GM12892 (cell line): ENCODE measurements at places on chromosomes 7 and 10.

DNA sequence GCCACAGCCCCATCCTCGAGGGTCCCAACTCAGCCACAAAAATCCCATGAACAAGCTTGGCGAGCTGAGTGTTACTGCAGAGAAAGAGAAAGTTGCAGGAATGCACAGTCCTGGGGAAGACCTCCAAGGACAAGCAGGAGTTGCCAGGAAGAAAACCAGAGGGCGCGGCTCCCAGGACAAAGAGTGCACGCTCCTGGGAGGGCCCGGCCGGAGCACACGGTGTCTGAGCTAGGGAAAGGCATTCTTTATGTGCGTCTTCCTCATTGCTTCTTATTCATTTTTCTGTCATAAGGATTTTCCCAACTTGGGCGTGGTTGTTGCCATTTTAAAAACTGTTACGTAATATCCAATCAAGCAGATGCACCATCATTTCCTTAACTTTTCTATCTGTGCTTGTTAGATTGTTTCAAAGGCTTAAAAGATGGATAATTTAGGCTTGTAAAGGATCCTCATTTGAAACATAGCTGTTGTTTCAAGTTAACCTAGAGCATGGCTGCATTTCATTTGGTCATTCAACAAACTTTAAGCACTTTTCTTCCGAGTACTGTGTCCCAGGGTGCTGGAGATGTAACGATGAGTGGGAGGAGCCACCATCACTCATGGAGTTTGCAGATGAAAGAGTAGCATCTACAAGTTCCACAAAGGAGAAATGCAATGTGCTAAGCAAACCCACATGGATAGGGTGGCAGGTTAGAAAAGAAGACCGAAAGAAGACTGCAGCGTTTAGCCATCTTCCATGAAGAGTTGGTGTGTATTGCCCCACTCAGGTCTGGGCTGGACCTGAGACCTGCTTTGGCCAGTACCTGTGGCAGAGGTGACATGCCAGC is 5.6 kb upstream of the CNPY1 start:
- no peak for DNase-seq

GRCh38 chr7:142478479-142479220 is 220.8 kb upstream of the PRSS58 start:
- no peak for DNase-seq

GRCh38 chr7:151402029-151402835 is 7.6 kb downstream of the WDR86 start:
- no peak for DNase-seq

- no peak for DNase-seq
Measured at GRCh38 chr7:44145479-44145968, 4.4 kb upstream of the MYL7 start.

DNA sequence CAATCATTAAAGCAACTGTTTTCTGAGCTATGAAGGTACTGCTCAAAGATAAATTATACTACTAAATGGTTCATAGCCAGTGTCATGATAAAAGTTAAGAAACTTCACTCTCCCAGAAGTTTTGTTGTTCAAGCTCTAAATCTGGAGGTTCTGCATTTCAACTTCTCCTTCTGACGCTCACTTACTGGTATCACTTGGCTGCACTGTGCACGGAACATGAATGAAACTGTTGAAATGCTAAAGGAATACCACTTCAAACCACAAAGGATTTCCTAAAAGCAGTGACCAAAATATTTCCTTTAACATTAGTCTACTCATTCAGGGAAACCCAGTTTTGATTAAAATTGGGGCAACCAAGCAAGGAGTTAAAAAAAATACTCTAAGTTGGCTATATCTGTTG is 93.6 kb downstream of the UBE2H start:
- no peak for DNase-seq

DNA sequence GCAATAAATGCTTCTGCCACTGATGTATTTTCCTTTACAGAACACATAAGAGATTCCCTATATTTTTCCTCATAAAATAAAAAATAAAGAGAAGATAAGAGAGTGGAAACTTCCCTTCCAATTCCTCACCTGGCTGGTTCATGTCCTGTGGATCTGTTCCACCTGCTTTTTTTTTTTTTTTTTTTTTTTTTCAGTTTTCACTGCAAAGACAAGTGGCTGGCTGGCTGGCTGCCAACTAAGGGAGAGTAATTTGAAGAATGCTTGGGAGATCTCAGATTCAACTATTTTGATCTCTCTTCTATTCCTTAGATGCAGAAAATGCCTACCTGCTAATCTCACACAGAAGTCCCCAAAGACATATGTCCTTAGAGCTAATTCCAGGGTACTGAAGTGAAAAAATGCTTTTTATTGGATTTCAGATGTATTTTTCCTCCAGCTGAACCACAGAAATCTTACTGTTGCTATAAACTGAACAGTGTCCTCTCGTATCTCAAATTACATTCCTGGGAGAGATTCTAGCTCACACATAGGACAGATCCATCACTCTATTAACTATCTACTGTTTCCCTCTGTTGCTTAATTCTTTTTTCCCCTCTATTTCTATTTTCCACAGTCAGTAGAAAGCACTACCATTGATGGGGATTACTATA is 120.8 kb downstream of the NRCAM start:
- DNase-seq, result no peak

DNA sequence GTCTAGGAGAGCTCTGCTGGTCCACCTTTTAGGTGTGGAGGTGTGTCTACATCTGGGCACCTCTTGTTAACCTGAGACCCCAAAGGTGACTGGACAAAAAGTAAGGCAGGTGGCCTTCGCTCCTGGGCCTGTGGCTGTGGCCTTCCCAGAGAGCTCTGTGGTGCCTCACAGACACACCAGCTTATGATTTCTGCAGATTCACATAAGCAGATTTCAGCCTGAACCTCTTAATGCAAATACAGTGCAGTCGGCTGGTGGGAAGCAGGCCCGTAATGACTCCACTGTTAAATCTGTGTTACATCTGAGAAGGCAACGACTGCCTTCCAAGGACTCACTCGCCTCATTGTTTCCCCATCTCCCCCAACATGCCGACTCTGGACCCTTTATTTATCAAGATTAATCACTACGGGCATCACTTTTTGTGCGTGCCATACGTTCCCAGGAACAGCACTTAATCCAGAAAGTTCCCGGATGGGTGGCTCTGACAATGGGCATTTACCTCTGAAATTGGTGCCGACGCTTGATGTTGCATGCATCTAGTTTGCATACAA is 119.8 kb downstream of the EBF3 start:
- no peak for DNase-seq

GRCh38 chr7:114988755-114989375 is 67.0 kb downstream of the MDFIC start:
- no peak for DNase-seq

GRCh38 chr10:58367069-58367468 is 18.1 kb upstream of the TFAM start:
- no peak for DNase-seq

- no peak for DNase-seq
Measured at GRCh38 chr7:16431646-16432424, 10.5 kb upstream of the CRPPA start.

- no peak for DNase-seq
Measured at GRCh38 chr10:127035827-127036226, 130.6 kb downstream of the DOCK1 start.

DNA sequence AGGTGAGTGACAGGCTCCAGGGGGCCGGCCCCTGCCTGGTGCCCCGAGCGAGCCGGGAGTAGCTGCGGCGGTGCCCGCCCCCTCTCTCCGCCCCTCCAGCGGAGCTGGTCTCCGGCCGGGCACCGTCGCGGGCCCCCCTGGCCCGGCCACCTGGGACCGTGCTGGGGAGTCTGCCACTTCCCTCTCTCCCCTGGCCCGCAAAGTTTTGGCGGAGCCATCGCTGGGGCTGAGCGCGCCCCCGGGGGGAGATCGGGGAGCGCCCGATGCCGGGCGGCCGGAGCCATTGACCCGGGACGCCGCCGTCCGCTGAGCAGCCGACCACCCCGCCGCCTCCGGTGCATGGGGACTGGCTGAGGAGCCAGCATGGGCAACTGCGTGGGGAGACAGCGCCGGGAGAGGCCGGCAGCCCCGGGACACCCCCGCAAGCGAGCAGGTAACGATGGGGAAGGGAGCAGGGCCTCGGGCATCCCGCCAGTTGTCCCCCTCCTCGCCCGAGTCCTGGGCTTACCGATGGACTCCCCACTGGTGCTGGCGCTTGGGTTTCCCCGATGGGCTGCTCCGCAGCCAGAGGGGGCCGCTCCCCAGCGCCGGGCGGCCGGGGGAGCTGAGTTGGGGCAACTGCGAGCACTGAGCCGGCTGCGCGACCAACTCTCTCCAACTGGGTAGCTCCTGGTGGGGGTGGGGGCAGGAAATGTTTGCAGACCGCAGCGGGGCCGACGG is at the start of gene UBTD1:
TSS of gene UBTD1 (plus strand) at position 84 of the 720 bp plus-strand sequence. CDS start at position 364, 280 bp downstream.
- no peak for DNase-seq

GRCh38 chr7:122887198-122887597 is 938 bp upstream of the CADPS2 start:
- DNase-seq, result no peak

DNA sequence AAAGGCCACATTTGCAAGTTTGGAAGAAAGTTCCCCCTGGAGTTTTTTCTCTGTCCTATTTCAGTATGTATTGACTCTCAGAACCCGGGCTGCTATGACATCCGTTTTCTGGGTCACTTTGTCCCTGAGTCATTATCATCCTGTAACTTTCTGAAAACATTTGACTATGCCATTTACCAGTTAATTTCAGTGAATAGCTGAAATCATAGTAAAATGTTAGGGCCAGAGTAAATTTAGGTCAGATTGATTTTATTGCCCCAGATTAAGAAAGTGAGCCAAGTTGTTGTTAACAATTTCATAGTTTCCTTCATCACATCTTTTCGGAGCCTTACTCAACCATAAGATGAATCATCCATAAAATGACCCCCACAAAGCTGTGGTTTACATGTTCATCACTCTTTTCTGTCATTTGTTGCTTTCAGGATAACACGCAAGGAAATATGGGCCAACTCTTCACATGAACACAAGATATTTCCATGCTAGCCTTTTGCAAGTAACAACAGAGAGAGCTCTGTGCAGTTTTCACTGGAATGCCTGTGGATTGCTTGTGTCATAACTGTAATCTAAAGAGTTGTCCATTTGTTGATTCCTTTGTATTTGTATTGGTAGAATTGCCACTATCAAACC is 3.9 kb upstream of the MACC1 start:
- DNase-seq, result no peak

GRCh38 chr10:88198023-88198422 is 334.6 kb downstream of the PTEN start:
- no peak for DNase-seq

GRCh38 chr7:144629011-144629410 is 206.8 kb downstream of the TPK1 start:
- no peak for DNase-seq

DNA sequence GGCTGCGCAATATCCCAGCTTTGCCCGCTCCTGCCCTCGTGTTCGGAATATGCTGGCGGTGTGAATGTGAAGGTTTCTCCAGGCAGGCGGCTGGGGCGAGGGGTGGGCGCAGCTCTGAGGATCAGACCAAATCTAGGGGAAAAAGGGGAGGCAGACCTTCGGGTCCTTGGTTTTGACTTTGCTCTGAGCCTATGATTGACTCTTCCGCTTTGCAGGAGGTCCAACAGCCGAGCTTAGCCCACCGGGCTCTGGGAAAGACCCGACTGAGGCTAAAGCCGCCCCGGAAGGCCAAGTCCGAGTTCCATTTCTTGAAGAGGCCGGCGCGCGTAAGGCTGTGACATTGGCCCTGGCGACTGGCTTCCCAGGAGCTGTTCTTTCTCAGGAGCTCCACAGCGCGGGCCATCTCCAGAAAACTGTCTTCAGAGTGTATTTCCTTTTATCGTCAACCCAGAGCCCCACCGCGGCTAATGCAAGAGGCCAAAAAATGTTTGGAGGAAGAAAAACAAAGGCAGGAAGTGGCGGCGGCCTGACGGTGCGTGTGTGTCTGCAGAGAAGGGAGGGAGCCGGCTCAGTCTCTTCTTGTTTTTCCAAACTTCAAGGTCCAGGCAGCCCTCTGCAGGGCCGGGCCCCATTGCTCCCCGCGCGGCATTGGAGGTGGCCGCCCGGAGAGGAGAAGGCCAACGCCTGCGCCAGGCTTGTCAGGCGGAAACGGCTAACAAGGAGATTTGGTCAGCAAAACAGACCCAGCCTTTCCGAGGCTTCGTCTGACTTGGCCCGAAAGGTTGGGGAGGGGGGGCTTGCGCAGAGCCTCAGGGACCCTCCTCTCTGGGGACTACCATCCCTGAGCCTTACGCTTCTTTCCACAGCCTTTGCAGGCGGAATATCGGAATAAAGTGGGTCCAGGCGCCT is 3.6 kb upstream of the HOXA11 start:
- DNase-seq, result no peak

- no peak for DNase-seq
Measured at GRCh38 chr7:24572016-24572392, 1.2 kb upstream of the PALS2 start.

- no peak for DNase-seq
Measured at GRCh38 chr10:113895018-113895417, 40.6 kb downstream of the NHLRC2 start.

- DNase-seq, result no peak
Measured at GRCh38 chr10:5550621-5551530, 26.1 kb downstream of the CALML3 start.

DNA sequence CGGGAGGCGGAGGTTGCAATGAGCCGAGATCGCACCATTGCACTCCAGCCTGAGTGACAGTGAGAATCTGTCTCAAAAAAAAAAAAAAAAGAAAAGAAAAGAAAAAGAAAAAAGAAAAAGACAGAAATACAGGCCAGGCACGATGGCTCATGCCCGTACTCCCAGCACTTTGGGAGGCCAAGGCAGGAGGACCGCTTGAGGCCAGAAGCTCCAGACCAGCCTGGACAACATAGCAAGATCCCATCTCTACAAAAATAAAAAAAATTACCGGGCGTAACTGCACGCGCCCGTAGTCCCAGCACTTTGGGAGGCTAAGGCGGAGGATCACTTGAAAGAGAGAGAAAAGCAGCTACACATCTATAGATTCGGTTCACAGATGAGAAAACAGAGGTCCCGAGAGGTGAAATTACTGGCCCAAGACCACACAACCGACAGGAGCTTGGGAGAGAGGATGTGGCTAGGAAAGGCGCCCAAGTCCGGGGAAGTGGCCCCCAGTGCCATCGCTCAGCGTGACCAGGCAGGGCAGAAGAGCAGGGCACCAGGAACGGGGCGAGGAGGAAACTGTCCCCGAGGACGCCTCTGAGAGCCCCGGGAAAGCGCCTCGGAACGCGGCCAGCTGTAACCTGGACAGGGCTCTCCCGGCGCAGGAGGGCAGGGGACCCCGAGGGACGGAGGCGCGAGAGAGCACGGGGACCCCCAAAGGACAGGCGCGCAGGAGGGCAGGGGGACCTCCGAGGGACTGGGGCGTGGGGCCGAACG is 612 bp downstream of the SNX8 start:
- DNase-seq, result peak; percentile 36

GRCh38 chr10:106992055-106992454 is 172.5 kb downstream of the SORCS1 start:
- no peak for DNase-seq

DNA sequence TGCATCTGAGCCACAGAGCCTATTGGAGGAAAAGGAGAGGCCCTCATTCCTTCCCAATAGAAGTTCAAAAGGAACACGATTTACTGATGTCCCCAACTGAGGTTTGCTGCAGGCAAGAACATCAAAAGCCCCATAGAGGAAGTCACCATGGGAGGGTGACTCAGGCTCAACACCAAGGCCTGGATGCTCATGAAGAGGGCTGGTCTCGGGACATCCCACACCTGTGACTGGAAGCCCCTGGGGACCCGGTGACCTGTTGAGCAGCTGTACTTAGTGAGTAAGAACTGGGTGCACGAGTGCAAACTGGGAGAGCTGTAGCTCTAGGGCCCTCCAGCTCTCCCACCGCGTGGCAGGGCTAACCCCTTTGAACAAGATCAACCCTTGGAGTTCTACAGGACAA is 38.0 kb downstream of the CYTH3 start:
- DNase-seq, result no peak
